ENCODE measurements at places on chromosomes 5 and 9.
A peak's percentile ranks its signal among the peaks of the same experiment; 100 is the strongest.

GRCh38 chr5:174323878-174324281 is 278.4 kb downstream of the NSG2 start:
- no peak for DNase-seq

DNA sequence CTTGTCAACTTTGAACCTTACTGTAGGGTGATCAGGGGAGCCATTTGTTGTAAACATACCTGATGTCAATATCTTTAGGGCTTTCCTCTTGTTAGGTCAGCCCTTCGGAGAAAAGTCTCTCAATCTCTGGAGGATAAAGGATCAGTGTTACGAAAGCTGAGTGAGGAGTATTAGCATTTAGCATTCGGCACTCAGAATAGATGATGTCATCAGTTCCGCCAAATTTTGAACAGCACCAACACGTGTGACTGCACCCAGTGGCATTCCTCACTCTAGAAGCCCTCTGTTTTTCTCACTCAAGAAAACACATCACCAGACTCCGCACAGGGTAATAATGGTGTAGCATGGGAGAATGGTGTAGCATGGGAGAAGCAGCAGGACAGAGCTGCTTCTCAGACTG is 87.8 kb downstream of the RASEF start:
- DNase-seq = no peak

DNA sequence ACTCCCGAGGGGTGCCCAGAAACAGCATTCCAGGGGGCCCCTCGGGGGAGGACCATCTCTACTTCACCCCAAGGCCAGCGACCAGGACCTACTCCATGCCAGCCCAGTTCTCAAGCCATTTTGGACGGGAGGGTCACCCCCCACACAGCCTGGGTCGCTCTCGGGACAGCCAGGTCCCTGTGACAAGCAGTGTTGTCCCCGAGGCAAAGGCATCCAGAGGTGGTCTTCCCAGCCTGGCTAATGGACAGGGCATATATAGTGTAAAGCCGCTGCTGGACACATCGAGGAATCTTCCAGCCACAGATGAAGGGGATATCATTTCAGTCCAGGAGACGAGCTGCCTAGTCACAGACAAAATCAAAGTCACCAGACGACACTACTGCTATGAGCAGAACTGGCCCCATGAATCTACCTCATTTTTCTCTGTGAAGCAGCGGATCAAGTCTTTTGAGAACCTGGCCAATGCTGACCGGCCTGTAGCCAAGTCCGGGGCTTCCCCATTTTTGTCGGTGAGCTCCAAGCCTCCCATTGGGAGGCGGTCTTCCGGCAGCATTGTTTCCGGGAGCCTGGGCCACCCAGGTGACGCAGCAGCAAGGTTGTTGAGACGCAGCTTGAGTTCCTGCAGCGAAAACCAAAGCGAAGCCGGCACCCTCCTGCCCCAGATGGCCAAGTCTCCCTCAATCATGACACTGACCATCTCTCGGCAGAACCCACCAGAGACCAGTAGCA is 83.9 kb downstream of the GOLPH3 start:
- DNase-seq = no peak

GRCh38 chr9:33354651-33355211 is 47.6 kb downstream of the AQP7 start:
- no peak for DNase-seq

DNA sequence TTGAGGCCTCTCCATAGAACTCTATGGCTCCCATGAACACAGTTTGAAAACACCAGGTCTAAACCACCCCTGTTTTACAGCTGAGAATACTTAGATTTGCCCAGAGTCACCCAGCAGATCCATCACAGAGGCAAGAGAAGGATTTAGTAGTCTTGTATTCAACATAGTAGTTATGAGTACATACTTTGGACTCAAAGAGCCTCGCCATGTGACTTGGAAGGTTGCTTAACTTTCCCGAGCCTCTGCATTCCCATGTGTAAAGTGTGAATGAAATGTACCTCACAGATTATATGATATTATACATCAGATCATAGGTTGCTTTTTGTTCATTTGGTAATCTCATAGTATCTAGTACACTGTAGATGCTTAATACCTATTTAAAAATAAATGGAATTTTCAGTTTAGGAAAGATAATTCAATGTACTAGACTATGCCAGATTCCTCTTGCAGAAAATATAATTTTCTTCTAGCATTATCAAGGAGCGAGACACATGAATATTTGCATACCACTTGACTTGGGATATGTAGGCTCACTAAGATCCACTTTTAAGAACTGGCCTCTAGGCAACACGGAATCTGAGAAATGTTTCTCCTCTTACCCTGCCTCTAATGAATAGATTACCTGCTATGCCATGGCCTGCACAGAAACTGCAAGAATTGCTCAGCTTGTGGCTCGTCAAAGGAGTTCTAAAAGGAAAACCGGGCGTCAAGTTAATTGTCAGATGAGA is 18.6 kb downstream of the TDRD7 start:
- no peak for DNase-seq

DNA sequence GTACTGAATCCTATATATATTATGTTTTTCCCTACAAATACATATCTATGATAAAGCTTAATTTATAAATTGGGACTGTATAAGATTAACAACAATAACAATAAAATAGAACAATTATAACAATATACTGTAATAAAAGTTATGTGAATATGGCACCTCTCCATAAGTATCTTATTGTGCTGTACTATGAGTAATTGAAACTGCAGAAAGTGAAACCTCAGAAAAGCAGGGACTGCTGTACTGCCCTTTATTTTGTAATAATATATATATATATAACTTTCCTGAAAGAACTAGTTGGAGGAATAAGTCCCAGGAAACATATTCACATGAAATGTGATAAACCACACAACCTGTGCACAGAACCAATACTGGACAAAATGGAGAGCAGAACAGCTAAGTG is 77.3 kb downstream of the PAM start:
- DNase-seq = no peak

GRCh38 chr9:130685104-130685503 is 8.5 kb upstream of the EXOSC2 start:
- DNase-seq = no peak

DNA sequence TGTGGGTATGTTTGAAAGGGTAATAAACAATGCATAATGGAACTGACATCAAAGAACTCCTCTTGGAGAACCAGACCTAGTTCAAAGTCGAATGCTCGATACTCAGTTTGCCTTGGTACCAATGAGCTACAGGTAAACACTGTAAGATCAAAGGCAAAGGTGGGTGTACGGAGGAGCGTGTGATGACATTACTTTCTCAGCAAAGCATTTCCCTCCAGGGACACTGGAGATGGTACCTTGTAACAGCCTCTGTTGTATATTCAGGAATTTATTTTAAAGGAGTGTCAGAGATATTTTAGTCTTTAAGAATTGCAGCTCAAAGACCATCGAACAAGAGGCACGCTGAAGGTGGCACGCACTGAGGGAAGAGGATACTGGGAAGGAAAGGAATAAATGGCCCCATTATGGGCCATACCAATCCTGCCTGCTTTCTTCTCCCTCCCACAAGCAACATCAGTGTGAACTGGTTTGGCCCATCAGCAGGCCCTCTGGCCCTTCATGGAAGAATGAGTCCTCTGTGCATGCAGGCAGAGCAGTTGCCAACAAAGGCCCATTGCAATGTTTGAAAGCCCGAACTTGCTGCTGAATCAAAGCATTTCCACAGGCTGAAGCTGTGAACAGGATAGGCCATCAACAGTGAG is 410.2 kb downstream of the ACTL7B start:
- no peak for DNase-seq

- no peak for DNase-seq
Measured at GRCh38 chr5:38809388-38810359, 36.1 kb upstream of the OSMR start.

- DNase-seq = no peak
Measured at GRCh38 chr5:61277781-61278180, 54.3 kb upstream of the ZSWIM6 start.

- DNase-seq = peak; percentile 97
Measured at GRCh38 chr5:121968910-121969607, 7.3 kb downstream of the SRFBP1 start.

DNA sequence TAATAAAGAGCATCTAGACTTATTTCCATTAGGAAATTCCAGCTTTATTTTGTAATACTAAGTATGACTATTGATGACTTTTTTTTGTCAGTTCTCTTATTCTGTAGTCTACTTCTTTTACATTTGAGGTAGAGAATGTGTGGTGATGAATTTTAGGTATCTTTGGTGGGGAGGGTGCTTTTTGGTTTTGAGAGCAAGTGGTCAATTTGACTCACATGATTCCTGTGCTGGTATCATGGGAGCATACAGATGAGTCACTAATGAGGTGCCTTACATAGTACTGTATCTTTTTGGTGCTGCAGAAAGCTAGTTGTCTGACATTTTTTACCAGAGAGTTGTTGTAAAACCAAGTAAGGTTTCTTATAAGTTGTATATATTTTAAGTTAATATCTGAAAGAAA is 35.3 kb downstream of the ERBIN start:
- DNase-seq = no peak

DNA sequence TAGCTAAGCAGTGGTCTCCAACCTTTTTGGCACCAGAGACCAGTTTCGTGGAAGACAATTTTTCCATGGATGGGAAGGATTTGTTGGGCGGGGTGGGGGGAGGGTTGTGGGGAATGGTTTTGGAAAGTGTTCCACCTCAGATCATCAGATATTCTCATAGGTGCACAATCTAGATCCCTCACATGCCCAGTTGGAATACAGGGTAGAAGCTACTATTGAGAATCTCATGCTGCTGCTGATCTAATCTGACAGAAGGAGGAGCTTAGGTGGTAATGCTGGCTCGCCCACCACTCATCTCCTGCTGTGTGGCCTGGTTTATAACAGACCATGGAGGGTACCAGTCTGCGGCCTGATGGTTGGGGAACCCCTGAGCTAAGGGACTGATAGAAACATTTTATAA is 662.7 kb upstream of the RGMB start:
- DNase-seq = no peak

- no peak for DNase-seq
Measured at GRCh38 chr9:34550681-34551270, 28.0 kb upstream of the ENHO start.

DNA sequence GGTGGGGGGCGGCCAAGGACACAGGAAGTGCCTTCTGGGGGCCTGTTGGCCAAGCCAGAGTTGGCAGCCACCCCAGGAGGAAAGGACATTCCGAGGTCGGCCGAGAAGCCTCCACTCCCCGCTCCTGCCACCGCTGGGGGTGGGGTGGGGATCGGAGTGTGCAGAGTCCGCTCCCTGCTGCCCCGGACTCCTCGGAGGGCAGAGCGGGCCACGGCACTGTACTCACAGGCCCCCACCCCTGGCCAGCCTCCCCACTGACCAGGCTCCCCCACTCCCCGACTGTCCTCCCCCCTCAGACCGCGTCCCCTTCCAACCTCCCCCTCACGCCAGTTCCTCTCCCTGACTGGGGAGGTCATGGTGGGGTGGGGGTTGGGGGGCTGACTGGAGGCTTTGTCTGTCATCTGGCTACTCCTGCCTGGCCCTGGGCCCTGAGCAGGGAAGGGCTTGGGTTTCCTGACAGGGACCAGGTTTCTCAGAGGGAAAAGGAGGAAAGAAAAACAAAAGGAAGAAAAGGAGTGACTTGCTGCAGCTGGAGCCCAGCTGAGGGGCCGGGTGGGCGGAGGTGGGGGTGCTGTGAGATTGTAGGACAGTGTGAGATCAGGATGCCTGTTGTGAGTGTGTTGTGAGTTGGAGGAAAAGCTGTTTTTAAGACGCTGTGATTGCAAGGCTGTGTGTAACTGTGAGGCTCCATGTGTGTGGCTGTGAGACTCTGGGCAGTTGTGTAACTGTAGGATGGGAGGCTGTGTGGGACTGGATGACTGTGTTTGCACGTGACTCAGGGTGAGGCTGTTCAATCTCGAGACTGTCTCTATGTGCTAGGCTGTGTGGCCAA is 29.7 kb downstream of the CNTFR start:
- DNase-seq = peak; percentile 27

DNA sequence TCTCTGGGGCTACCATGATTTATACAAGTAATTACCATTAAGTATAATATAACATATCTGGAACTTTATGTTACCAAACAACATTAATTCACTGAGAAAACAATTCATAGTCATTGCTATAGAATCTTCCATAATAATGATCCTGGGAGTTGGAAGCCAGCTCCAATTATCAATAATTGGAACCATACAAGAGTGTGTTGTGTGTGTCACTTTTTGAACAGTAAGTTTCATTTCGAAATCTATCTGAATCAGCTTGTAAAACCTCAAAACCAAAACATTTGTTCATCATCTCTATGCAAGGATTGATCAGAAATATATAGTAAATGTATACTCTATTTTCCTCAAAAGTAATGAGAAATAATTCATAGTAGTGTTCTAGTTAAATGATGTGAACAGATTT is 348.1 kb downstream of the ARL15 start:
- no peak for DNase-seq

- no peak for DNase-seq
Measured at GRCh38 chr9:21491756-21492155, 9.6 kb upstream of the IFNE start.

DNA sequence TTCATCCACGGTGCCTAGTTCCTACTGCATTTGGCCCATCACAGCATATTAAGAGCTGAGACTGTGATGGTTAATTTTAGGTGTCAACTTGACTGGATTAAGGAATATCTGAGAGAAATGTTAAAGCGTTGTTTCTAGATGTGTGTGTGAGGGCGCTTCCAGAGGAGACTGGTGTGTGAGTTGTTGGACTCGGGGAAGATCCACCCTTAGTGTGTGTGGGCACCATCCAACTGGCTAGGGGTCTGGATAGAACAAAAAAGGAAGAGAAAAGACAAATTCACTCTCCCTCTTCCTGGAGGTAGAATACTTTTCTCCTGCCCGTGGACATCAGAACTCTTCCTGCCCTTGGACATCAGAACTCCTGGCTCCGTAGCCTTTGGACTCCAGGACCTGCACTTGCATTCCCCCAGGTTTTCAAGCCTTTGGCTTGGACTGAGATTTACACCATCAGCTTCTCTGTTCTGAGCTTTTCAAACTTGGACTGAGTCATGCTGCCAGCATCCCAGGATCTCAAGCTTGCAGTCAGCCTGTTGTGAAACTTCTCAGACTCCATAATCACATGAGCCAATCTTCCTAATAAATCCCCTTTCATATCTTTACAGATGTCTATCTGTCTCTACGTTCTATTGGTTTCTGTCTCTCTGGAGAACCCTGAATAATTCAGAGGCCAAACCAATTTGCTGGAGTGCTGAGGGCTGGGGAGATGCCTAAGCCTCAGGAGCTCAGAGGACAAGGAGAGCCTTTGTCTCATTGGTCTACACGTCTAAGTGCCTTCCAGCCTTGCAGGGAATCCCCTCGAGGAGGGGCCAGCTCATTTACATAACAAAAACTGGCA is 164.5 kb downstream of the DCP2 start:
- peak; percentile 84 for DNase-seq

- no peak for DNase-seq
Measured at GRCh38 chr9:6133346-6134063, 82.1 kb upstream of the IL33 start.

DNA sequence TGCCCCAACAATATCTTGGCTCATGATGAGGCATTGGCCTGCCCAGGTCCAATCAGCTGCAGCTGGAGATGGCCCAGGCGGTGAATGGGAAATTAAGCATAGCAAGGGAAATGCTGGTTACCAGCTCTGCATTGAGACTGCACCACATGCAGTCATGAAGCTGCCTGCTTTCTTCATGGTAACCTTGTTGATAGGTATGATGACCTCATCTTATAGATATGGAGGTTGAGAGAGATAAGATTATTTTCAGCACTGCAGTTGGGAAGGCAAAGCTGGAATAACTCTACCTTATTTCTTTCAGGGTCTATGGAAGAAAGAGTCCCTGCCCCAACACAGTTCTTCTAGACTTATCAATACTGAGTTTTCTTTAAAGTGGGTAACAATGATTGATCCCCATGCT is 180.1 kb downstream of the ICE1 start:
- DNase-seq = no peak

GRCh38 chr5:41695920-41696582 is 174.2 kb downstream of the OXCT1 start:
- no peak for DNase-seq
